ENCODE measurements at places on chromosomes 6 and 20. TPM values are rescaled to one million over a fixed set of nuclear protein-coding genes. Genes with fewer than 3 reads are reported as not detected.

The SMLR1 gene
- not detected for total RNA-seq

- DNase-seq, result no peak
Observed at GRCh38 chr6:26064619-26065257, 22.5 kb upstream of the HFE start.

The EIF2S2 gene
- total RNA-seq, result 55.4 TPM

The GMPR gene
- total RNA-seq, result 16.4 TPM

The EYA4 gene
- total RNA-seq, result 0.33 TPM

DNA sequence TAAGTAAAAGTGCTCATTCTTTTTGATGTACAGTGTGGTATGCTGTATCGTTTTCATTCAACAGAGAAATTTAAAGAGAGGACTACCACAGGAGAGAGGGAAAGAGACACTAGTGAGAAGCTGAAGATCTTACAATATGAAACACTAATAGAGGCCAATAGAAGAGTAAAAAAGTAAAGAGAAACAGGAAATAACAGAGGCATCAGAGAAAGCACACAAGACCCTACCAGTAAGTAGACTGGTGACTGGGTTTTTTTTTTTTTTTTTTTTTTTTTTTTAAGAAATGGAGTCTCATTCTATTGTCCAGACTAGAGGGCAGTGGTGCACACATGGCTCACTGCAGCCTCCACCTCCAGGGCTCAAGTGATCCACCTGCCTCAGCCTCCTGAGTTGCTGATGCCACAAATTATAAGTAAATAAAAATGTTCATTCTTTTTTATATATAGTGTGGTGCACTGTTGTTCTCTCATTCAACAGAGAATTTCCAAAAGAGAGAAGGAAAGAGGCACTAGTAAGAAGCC is 18.8 kb downstream of the ELOVL4 start:
- no peak for DNase-seq

DNA sequence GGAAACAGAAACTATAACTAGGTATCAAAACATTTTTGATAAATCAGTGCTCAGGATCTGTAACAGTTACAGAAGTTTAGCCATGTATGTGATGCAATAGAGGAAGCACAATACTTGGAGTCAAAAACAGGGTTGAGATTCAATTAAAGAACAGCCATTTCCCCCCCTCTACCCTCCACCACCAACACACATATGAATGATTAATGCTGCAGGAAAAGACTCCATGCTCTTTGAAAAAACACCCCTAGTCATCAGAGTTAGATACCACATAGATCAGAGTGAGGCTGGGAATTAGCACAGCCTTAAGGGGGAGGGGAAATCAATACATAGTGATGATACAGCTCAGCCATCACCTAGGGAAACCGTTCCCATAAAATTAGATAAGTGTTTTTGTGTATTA is 108.9 kb upstream of the EMILIN3 start:
- DNase-seq, result no peak

DNA sequence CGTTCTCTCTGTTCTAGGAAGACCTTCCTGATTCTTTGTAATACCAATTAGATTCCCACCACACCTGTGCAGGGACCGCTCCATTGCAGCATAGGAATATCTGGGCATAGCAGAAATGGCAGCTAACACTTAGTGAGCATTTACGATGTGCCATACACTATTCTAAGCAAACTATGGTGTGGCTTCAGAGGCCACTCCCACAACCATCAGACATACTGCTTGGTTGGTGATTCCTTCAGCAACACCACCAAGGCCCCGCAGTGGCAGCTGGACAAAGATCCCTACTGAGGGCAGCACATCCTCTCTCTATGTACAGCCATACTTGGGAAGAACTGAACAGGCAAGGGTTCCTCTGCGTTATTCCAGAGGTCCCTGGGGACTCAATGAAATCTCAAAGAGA is 6.2 kb downstream of the KCNK5 start:
- DNase-seq, result no peak

DNA sequence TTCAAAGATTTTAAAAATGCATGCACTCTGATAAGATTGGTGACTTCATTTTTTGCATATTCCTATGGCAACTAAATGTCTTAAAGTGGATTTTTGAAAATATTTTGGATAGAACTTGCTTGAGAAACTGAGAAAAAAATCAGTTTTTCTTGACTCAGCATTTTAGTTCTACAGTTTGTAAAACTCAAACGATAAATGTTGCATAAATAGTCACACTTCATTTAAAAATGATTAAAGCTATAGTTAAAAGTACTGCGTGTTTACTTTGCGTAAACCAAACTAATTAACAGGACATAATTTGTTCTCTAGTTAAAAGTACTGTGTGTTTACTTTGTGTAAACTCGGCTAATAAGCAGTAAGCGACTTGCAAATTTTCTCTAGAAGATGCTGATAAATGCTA is 28.3 kb upstream of the MEI4 start:
- DNase-seq, result no peak

DNA sequence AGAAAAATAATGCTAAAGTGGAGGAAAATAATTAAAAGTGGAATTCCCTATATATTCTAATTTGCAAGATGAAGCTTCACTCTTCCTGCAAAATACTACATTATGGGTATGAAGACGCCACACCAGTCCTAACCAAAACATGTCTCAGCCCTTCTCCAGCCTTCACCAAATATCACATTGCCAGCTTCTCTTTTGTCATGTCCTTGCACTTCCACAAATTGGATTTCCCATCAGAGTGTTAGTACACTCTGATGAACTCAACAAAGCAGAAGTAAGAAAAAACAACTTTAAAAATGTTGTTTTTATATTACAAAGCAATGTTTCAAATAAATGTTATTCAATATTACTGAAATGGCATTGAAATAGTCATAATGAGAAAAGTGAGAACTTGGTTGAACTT is 62.4 kb upstream of the RNF146 start:
- DNase-seq, result no peak

The ADGRF1 gene
- 0.66 TPM for total RNA-seq

DNA sequence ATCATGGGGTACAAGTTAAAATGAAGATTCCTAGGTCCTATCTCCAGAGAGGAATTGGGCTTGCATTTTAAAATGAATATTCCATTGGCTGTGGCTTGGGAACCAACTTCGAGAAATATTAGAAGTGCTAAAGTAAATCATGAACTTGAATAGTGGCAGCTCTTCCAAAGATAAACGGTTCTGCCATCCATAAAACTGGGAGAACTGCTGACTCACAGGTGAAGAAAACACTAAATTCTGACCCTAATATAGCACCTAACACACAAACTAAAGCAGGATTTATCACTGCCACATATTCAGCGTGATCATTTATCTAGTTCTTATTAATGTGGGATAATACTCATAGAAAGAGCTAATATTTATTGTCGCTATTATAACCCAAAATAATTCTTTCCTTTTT is 508.1 kb upstream of the ID4 start:
- DNase-seq, result no peak

- no peak for DNase-seq
Observed at GRCh38 chr6:136067731-136068341, 182.3 kb downstream of the MTFR2 start.

GRCh38 chr6:90293319-90293953 is 3.2 kb downstream of the BACH2 start:
- DNase-seq, result no peak

GRCh38 chr6:24064106-24064505 is 61.9 kb upstream of the NRSN1 start:
- DNase-seq, result no peak

DNA sequence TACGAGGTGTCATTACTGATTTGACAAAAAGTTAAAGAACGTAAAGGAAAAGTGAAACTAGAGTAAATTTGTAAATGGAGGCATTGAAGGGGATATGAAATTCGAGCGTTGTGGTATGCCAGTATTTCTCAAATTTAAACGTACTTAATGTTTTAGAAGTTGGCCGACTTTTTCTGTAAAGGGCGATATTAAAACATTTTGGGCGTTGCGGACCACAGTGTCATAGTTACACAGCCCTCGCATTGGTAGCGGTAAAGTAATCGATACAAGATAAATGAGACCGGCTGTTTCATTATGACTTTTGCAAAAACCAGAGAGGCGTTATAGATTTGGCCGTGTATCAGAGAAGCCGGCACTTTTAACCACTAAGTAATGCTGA is 39.6 kb downstream of the OR2B2 start:
- DNase-seq, result no peak

DNA sequence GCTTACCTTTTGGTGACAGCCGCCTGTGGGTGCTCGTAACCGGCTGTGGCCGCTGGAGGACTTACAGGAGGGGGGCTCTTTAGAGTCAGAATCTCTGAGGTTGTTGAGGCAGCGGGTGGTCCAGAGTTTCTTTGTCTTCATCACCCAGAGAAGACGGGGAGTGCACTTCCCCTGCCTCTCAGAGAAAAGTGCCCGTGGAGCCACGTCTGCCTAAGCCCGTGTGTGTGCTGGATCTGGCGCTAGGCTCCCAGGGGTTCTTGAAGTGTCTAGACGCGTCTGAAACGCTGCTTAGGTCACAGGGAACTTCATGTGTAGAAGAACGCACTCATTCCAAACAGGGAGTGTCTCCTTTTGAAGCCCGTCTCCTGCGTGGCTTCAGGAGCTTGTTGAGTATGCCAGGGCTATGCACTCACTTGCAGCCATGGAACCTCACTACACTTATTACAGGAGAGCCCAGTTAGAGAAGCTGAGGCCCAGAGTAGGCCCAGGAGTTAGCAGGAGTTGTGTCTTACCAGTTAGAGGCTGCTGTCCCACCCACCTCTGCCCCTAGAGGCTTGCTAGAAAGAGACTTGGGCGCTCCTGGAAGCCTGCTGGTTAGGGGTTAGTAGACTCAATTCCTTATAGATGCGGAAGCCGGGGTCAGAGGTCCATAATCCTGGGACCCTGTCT is 1.3 kb downstream of the LSM14B start:
- no peak for DNase-seq

DNA sequence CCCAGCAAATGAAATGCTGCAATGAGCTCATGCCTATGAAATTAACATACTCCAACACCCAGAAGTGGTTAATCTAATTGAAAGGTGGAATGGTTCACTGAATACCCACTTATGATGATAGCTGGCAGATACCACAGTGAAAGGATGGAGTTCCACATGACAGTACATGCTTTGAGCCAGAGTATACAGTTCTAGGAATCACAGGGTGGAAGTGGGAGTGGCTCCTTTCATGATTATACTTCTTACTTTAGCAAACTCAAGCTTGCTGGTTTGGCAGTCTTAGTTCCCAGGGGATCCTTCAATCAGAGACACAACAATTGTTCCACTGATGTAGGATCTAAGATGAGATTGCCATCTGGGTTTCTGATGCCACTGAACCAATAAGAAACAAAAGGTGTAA is 21.5 kb downstream of the CD164 start:
- DNase-seq, result no peak

- DNase-seq, result no peak
Observed at GRCh38 chr20:61445741-61446140, 193.7 kb downstream of the CDH4 start.

- DNase-seq, result no peak
Observed at GRCh38 chr20:63320616-63321147, 27.7 kb downstream of the COL20A1 start.

DNA sequence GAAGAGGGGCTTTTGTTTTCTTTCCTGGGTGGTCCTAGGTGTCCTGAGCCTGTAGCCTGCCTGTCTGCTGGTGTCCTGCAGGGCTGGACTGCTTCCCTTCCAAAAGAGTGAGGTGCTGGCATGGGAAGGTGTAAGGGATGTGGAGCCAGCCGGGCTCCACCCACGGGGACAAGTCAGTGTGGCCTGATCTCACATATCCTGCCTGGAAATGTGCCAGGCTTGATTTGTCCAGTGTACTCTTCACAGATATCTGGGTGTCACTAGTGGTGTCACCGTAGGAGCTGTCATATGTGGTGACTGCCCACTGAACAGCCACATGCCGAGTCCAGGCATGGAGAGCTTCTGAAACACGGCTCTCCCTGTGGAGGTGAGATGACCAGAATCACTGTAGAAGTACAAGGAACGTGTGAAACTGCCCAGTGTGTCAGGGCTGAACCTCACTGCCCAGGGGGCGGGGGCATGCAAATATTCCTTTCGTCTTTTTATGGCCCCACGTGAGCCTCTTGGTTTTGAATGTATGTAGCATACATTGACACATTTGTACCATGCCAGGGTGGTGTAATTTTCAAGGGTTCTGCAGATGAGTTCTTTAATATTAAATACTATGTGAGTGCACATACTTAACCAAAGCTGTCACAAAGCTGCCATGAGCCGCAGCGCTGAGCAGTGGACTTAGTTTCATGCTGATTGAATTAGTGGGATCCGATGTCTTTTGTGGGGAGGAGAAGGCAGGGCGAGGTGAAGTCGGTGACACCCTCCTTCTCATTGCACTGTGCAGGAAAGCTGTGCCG is 55.8 kb downstream of the CDH4 start:
- no peak for DNase-seq

GRCh38 chr20:46979603-46980241 is 85.1 kb downstream of the EYA2 start:
- DNase-seq, result no peak

The SLC26A8 gene
- 0.48 TPM for total RNA-seq

GRCh38 chr6:105135907-105136430 is 43.8 kb downstream of the POPDC3 start:
- no peak for DNase-seq

DNA sequence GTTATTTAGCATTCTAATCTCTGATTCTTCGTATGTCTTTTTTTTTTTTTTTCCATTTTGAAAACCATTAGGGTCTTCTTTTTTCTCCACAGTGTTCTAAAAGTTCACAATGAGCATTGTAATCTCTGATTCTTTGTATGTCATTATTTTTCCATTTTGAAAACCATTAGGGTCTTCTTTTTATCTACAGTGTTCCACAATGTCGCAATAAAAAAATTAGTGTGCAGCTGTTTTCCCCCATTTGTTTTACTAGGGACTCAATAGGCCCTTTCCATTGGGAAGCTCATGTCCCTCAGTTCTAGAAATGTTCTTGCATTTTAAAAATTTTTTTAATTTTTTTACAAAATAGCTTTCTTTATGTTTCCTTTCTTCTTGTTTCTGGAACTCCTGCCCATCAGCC is 64.2 kb downstream of the RNF182 start:
- DNase-seq, result no peak

DNA sequence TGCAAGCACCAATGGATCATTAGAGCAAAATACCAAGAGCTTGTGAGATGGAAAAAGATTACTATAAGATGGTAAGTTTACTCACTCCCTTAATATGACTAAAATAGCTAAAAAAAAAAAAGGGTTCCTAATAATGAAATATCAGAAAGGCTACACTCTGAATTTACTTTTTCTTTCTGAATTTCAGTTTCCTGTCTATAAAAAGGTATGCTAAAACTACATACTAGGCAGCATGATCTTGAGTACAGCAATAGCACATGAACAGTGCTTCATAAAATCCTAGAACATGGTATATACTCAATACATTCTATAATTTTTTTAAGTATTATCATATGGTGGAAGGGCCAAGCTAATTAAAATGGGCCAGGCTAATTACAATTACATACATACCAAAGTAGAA is 24.0 kb upstream of the FAM135A start:
- no peak for DNase-seq

GRCh38 chr20:57450419-57450818 is 59.2 kb downstream of the RBM38 start:
- no peak for DNase-seq

DNA sequence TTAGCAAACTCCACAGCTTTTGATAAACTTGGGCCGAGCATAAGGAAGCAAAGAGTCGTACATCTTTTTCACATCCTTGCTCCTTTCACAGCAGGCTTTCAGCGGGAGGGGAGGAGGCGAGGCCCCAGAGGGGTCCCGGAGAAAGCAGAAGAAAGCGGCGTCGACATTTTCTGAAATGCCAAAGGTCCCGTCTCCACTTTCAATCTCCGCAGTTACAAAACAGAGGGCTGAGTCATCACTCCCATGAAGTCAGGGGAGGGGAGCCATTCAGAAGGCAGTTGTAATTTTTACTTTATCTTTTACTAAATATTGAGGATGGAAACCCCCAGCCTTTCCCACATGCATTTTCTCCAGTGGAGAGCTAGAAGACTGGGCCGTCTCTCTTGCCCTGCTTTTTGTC is 174.2 kb upstream of the THBS2 start:
- DNase-seq, result no peak

Measured in breast epithelium (tissue), 4 donors.